ENCODE measurements at places on chromosomes 6 and 20.

DNA sequence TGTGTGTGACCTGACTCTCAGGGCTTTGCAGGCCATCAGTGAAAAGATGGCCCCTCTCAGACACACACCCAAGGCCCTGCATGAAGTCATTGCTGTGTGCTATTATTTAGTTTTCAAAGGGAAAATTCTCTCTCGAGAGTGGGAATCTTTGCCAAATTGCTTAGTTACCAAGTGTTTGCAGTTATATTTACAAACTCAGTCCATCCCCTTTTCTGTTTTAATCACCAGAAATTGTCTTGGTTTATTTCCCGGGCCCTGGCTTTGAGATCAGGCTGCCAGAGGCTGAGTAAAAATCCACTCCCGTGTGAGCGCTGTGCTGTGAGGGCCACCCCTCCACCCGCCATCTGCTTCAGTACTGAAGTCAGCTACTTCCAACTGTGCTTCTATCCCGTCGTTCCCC lies 163.1 kb downstream of the SOD2 start:
- no peak for DNase-seq

DNA sequence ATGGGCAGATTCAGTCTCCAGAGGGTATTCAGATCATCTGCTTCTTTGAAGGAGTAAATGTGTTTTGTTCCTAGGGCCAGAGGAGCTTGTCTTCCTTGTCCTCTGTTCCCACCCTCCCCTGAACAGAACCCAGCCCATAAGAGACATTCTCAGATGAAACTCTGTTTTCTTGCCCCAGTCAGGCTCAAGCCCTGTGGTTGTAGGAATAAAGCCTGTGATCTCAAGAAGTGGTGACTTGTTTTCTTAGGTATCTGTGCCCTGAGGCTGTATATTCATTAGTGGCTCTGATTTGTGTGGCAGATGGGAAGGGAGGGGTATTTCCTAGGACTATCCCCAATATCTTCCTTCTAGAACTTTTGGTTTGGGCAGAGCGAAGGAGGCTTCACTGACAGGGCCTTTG lies 27.9 kb downstream of the GSS start:
- no peak for DNase-seq

GRCh38 chr6:135159531-135159930 lies 21.6 kb upstream of the MYB start:
- DNase-seq, result no peak

DNA sequence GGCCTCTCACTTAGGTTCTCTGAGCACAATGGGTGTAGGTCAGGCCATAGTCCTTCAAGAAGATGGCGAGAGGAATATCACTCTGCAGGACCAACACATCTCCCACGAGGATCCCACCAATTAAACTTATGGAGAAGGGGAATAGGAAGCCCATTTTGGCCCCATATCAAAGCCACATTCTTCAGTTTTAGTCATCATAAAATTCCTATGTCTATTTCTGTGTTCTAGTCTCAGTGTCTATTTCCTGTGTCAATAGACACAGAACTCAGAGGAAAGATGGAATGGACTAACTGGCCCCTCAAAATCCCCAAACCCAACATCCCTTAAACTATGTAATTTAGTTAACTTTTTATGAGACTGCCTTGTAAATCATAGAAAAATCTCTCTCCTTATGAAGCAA lies 216.8 kb downstream of the HACE1 start:
- DNase-seq, result no peak

GRCh38 chr6:166957087-166957804 lies 896 bp upstream of the RNASET2 start:
- no peak for DNase-seq

GRCh38 chr6:157644043-157644810 lies 178.8 kb upstream of the SNX9 start:
- DNase-seq, result peak; percentile 51

GRCh38 chr6:158488065-158488464 lies 71.8 kb upstream of the TMEM181 start:
- DNase-seq, result peak; percentile 68

DNA sequence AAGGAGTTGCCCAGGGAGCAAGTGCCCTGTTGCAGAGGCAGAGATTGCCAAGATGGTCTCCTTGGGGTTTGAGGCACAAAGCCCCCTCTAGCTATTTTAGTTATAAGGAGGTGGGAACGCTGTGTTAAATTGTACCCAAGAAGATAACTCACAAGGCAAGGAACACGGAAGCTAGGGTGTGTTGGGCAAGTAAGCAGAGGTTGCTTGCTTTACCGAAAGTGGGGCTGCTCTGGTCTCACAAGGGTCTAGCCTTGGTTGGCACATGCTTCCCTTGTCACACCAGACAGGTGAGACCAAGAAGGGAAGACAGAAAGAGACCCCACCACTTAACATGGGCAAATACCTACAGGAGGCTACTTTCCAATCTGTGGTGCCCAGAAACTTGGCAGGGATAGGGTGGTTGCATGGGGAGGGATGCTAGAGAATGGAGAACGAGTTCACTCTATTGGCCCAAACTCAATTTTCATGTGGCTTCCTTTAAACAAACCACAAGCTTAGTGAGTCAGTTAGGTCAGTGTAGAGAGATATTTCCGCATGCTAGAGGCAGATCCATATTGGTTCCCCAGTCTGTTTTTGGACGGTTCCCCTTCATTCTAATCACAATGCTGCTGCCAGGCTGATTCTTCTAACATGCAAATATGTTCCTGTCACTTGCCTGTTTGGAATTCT lies 42.4 kb downstream of the PLAGL1 start:
- no peak for DNase-seq

GRCh38 chr6:33072508-33073100 lies 845 bp downstream of the HLA-DPA1 start:
- DNase-seq, result no peak

DNA sequence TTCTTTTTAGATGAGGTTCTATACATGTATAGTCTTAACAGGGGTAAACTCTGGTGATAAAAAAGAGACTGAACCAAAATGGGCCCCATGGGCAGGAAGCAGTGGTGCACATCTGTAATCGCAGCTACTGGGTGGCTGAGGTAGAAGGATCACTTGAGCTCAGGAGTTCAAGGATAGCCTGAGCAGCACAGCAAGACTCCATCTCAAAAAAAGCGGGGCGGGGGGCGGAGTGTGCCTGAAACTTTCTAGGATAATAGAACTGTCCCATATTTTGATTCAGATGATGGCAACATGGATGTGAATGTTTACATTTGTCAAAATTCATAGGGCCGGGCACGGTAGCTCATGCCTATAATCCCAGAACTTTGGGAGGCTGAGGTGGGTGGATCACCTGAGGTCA lies 48.8 kb upstream of the TAF8 start:
- no peak for DNase-seq

- DNase-seq, result no peak
Measured at GRCh38 chr6:16494793-16495192, 256.4 kb downstream of the GMPR start.

DNA sequence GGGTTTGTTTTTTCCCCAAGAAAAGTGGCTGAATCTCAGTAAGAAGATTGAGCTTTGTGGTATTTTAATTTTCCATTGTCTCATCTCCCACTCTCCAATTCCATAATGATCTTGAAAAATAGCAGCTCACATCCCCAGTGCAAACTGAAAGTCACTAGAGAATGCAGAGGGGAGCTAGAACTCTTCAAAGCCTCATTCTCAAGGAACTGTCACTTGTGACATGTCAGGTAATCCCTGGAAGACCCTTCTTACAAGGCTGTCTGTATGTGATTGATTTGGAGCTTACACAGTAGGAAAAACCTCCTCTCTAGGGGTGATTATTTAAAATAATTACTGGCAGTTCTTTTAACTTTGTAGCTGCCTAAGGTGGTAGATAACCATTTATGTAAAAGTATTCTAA lies 420.4 kb downstream of the CDH26 start:
- no peak for DNase-seq

GRCh38 chr6:149860513-149860833 lies 3.7 kb downstream of the LRP11 start:
- no peak for DNase-seq

DNA sequence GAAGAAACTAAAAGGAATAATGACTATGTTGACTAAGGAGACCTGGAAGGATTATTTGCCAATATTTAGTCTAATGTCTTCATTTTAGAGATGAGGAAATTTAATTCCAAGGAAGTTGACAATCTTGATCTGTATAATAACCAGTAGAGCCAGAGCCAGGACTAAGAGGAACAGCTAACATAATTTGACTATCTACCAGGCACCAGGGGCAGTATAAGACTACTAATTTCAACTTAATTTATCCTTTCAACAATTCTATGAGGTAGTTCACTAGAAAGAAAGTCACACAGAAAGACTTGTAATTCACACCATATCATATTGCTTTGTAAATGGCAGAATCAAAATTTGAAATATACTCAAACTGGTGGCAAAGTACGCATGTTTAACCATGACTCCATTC lies 273.0 kb upstream of the STXBP5 start:
- DNase-seq, result no peak

DNA sequence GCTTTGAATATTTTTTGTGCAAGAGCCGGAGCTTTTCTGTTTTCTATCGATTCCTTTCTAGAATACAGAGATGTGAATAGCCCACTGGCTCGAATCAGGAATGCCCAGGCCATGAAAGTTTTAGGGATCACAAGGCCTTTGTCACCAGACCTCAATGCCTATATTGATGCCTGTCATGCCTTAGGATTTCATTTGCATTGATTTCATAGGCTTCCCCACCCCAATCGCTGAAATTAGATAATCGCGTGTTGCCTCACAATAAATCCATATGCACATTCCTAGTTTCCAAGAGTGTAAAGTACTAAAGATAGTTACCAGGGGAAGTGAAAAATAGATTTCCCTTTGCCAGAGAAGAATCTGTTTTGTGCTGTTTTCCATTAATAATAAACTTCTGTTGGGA lies 150.8 kb downstream of the SASH1 start:
- DNase-seq, result no peak

DNA sequence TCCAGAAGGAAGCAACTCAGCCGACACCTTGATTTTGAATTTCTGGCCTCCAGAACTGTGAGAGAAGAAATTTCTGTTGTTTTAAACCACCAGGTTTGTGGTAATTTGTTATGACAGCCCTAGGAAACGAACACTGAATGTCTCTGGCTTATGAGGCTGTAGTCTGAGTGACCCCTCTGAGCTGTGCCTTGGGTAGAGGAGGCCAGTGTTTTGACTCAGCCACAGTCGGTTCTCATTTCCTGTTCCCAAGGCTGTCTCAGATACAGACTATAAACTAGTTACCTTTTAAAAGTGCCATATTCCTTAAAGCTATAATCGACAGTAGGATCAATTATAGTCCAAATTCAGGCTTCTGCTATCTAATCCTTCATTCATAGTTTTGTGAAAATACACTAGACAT lies 391.2 kb upstream of the MAP3K7 start:
- DNase-seq, result no peak

- no peak for DNase-seq
Measured at GRCh38 chr20:40655451-40655850, 33.6 kb downstream of the MAFB start.

- DNase-seq, result no peak
Measured at GRCh38 chr6:149056777-149057463, 260.6 kb upstream of the TAB2 start.

DNA sequence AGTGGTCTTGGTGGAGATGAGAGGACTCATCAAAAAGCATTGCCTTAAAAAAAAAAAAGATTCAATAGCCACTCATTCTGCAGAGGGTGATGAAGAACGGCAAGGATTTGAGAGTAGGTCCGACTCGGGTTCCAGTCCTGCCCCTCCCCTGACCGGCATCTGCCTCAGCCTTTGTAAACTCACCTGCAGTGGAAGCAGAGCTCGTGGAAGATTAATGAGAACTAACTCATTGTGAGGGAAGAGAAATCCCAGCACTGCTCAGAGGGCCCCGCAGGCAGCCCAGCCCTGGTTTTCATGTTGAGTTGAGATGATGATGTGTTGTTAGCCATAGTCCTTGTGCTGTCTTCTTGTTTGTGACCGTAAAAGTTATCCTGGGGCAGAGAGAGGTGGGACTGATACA lies 59.4 kb downstream of the GCNT2 start:
- DNase-seq, result no peak

DNA sequence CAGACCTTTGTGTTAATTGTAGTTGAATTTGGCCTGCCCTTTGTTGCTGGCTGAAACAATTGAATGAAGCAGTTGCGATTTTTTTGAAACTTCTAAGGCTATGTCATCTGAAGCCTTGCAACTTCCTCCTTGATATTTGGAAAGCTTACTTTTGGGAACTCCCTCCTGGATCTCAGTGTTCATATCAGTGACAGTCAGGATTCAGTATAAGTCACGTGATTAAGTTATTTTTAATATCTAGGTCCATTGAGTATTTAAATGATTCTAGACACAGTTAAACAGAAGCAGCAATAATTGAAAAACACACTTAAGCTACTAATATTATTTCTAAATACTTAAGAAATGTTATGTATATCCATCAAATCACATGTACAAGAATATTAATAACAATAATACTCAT lies 951.3 kb downstream of the GRIK2 start:
- DNase-seq, result no peak
